GM23338 (cell line): ENCODE measurements at places on chromosomes 12 and 14. TPM values are rescaled to one million over a fixed set of nuclear protein-coding genes. Genes with fewer than 3 reads are reported as not detected.

- H3K27ac ChIP-seq, result no peak overlapping the region
- no peaks in the 10 kb centered on the region; the same call in 1 of the 2 replicates for H3K4me1 ChIP-seq
- no peaks in the 10 kb centered on the region for H3K36me3 ChIP-seq
- H3K27me3 ChIP-seq, result no peaks in the 10 kb centered on the region
- no peak overlapping the region for H3K4me3 ChIP-seq
These were observed 54.7 kb downstream of the PRIMA1 start for GRCh38 chr14:93733631-93734030.

DNA sequence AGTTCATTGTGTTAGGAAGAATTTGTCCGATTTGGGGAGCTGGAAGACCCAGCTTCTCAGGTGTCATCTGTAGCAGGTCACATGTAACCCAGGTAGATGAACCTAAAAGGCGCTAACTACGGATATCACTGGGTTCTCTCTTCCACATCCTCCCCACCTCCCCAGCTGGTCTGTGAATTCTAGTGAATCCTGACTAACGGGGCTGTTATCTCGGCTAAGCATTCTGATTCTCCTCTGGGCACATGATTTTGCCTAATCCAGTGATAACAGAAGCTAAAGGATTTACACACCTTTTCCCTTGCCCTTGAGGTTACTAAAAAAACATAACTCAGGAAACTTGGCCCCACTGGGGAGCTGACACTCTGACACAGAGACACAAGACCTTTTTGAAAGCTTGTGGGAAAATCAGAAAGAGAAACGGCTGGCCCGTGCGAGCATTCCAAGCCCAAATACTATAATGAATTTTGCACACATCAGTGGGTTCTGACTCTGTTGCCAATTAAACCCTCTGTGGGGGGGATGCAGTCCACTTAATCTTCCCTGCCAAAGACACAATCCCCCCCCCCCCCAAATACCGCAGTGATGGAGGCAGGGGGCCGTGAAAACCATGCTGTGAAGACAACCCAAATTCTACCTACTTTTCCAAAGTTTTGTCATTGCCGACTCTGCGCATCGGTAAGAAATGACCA lies 81.0 kb upstream of the FZD10 start:
- peaks cover 5% of the 10 kb centered on the region; the same call in 1 of the 2 replicates for H3K27me3 ChIP-seq
- H3K27ac ChIP-seq, result no peak overlapping the region
- H3K36me3 ChIP-seq, result no peaks in the 10 kb centered on the region
- no peak overlapping the region for H3K4me3 ChIP-seq

GRCh38 chr14:48289701-48290100 lies 614.3 kb upstream of the MDGA2 start:
- no peak overlapping the region for H3K27ac ChIP-seq
- no peaks in the 10 kb centered on the region for H3K27me3 ChIP-seq
- H3K4me1 ChIP-seq, result no peaks in the 10 kb centered on the region
- no peak overlapping the region for H3K4me3 ChIP-seq

IL22 gene
- not detected in 2 replicates for total RNA-seq

DNA sequence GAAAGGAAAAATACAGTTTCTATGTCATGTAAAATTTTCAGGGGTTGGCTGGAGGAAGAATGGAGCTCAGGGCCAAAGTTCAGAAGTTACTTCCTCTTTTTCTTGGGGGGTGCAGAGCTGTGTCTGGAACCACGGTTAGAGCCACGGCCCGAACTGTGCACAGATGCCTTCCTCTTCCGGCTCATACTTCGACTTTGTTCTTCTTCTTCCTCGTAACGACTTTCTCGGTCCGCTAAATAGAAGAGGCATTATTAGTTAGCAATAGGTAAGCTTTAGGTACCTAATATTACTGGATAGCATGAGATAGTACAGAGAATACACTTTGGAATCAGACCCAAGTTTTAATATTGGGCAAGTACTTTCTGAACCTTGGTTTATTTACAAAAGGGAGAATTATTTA lies 31.2 kb downstream of the SUPT16H start:
- peaks cover 57% of the 10 kb centered on the region for H3K36me3 ChIP-seq
- no peaks in the 10 kb centered on the region for H3K27me3 ChIP-seq
- H3K27ac ChIP-seq, result no peak overlapping the region
- no peak for DNase-seq

PLD4 gene
- 0.08 TPM in 1 of 2 replicates, not detected in the other for total RNA-seq

DNA sequence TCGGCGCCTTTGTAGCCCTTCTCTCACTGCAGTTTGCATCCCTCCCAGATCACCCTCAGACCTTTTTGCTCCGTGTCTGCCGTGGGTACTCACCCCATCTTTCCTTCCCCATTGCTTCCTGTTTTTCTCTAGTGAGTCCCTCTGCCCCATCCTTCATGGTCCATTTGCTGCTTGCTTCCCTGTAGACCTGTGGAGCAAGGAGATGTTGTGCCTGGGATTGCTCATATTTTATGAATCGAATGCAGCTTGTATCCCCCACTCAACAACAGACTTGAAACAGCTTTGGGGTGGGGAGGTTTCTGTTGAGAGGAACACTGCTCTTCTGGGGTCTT lies 661 bp downstream of the DENR start:
- peak overlapping the region; percentile 92 for H3K4me3 ChIP-seq
- no peak for DNase-seq
- peaks cover 37% of the 10 kb centered on the region for H3K36me3 ChIP-seq
- no peaks in the 10 kb centered on the region for H3K27me3 ChIP-seq

CCDC197 gene
- not detected in 2 replicates for total RNA-seq

IFT43 gene
- 17.5 and 21.5 TPM in 2 replicates for total RNA-seq

- no peaks in the 10 kb centered on the region for H3K27me3 ChIP-seq
- no peaks in the 10 kb centered on the region for H3K4me1 ChIP-seq
- H3K27ac ChIP-seq, result no peak overlapping the region
- H3K36me3 ChIP-seq, result no peaks in the 10 kb centered on the region
- H3K4me3 ChIP-seq, result no peak overlapping the region
- DNase-seq, result peak; percentile 95
These were observed 129.4 kb downstream of the SCARB1 start for GRCh38 chr12:124734224-124734788.

GRCh38 chr12:64125913-64126312 lies 96.2 kb downstream of the KICS2 start:
- DNase-seq, result no peak
- no peaks in the 10 kb centered on the region for H3K36me3 ChIP-seq
- no peaks in the 10 kb centered on the region for H3K27me3 ChIP-seq
- no peak overlapping the region for H3K4me3 ChIP-seq

GRCh38 chr12:103586132-103586531 lies 941 bp upstream of the STAB2 start:
- no peak overlapping the region for H3K27ac ChIP-seq
- no peak overlapping the region for H3K4me3 ChIP-seq
- DNase-seq, result no peak

PPP1CC gene
- total RNA-seq, result 501 and 577 TPM in 2 replicates

GNB3 gene
- total RNA-seq, result 3.3 and 8.2 TPM in 2 replicates

KRT77 gene
- not detected in 2 replicates for total RNA-seq

DNA sequence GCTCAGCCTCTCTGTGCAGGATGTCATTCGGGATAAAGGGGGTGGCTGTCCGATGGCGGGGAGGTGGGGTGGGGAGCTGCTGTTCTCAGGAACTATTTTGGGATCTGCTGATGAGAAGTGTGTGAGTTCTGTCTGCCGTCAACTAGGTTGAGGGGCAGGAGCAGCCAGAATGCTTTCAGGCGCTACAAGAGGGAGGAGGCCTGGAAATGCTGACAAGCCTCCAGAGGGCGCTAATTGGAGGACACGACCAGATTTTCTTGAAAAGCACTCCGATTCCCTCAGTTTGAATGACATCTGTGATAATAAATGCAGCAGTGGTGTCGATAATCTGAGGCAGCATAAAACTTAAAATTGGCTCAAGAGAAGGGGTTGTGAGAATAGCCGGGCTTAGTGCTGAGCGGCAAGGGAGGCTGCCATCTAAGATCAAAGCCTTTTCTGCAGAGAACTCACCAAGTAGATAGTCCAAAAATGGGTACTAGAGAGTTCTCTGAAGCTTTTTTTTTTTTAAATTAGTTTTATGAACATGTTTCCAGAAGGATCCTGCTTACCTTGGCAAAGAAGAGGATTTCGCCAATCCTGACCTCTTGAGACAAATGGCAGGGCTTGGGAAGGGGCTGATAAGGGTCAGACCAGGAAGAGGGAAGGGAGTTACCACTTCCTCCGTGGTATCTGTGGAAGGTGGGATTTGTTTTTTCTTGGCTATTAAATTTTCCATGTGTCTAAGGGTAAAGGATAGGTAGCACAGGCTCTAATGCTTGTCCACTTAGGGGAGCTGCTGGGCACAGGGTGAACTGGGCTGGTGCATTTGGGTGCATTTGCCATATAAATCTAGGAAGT lies 94.4 kb downstream of the CRACR2A start:
- no peaks in the 10 kb centered on the region for H3K27me3 ChIP-seq
- H3K4me3 ChIP-seq, result no peak overlapping the region
- no peak overlapping the region for H3K27ac ChIP-seq
- no peaks in the 10 kb centered on the region for H3K36me3 ChIP-seq
- peaks cover 4% of the 10 kb centered on the region for H3K4me1 ChIP-seq
- peak; percentile 87 for DNase-seq

- no peak overlapping the region for H3K4me3 ChIP-seq
- H3K27me3 ChIP-seq, result no peaks in the 10 kb centered on the region
- H3K36me3 ChIP-seq, result peaks cover 10% of the 10 kb centered on the region; the same call in 1 of the 2 replicates
- H3K4me1 ChIP-seq, result no peaks in the 10 kb centered on the region
- no peak for DNase-seq
These were observed 11.0 kb upstream of the ANKLE2 start for GRCh38 chr12:132772606-132773005.

DNA sequence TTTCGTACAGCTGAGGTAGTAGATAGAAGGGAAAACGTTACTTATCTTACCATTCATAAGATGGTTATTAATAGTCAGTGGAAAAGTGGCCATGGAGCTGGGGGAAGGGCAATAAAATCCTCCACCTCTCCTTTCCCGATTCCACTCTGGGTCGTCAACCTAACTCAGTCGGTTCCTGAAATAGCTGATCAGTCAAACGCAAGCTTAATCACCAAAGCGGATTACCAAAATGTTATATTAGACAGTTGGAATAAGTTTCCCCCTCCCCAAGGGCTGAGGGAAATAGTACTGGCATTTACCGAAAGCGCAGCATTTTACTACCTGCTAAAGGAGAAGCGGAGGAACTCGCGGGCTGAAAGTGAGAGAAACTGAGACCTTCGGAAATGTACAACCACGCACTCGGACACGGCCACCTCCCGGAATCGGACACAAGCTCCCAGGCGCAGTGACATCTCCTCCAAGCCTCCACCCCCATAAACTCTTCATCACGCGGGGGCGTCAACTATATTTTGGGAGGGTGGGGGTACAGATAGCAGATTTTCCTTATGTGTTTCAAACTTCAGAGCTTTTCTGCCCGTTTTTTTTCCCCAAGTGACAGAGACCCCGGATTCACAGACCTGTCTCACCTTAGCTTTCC lies 1.2 kb downstream of the PPM1H start:
- no peak for DNase-seq
- peaks cover 57% of the 10 kb centered on the region for H3K4me1 ChIP-seq
- no peak overlapping the region for H3K27ac ChIP-seq

- no peaks in the 10 kb centered on the region for H3K36me3 ChIP-seq
- DNase-seq, result peak; percentile 93
- no peaks in the 10 kb centered on the region for H3K4me1 ChIP-seq
These were observed 44.8 kb upstream of the GZMB start for GRCh38 chr14:24678801-24679247.

- DNase-seq, result peak; percentile 98
- peaks cover 96% of the 10 kb centered on the region for H3K27me3 ChIP-seq
- peak within 1 kb of the TSS; percentile 56 for H3K4me3 ChIP-seq
- peaks cover 56% of the 10 kb centered on the region for H3K4me1 ChIP-seq
These were observed at the start of gene PAX9 for GRCh38 chr14:36661506-36662257. Gene PAX9 (plus strand): TSS chr14:36661860. CDS start chr14:36662090, 230 bp downstream.

- H3K27me3 ChIP-seq, result no peaks in the 10 kb centered on the region
- no peak for DNase-seq
- no peak overlapping the region for H3K27ac ChIP-seq
- no peak overlapping the region for H3K4me3 ChIP-seq
These were observed 69.8 kb upstream of the PYGL start for GRCh38 chr14:51014086-51014485.

GRCh38 chr12:110361216-110361615 lies 42.3 kb downstream of the ANAPC7 start:
- no peaks in the 10 kb centered on the region for H3K36me3 ChIP-seq
- no peak overlapping the region for H3K27ac ChIP-seq
- no peaks in the 10 kb centered on the region for H3K27me3 ChIP-seq
- no peak for DNase-seq

ANKRD33 gene
- total RNA-seq, result 0.27 and 1.7 TPM in 2 replicates

DNA sequence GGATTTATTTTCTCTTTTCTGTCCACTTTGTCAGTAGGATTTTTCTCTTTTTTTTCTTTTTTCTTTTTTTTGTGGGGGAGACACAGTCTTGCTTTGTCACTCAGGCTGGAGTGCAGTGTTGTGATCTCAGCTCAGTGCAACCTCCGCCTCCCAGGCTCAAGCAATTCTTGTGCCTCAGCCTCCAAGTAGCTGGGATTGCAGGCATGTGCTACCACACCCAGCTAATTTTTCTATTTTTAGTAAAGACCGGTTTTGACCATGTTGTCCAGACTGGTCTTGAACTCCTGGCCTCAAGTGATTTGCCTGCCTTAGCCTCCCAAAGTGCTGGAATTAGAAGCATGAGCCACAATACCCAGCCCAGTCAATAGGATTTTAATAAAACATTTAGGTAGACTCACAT lies 21.0 kb upstream of the TBK1 start:
- no peaks in the 10 kb centered on the region for H3K4me1 ChIP-seq
- no peak overlapping the region for H3K27ac ChIP-seq
